ENCODE measurements at places on chromosomes 11 and 22.
A peak's percentile ranks its signal among the peaks of the same experiment; 100 is the strongest.

- no peak for DNase-seq
These were observed 8.6 kb downstream of the KCNQ1 start for GRCh38 chr11:2453436-2453835.

DNA sequence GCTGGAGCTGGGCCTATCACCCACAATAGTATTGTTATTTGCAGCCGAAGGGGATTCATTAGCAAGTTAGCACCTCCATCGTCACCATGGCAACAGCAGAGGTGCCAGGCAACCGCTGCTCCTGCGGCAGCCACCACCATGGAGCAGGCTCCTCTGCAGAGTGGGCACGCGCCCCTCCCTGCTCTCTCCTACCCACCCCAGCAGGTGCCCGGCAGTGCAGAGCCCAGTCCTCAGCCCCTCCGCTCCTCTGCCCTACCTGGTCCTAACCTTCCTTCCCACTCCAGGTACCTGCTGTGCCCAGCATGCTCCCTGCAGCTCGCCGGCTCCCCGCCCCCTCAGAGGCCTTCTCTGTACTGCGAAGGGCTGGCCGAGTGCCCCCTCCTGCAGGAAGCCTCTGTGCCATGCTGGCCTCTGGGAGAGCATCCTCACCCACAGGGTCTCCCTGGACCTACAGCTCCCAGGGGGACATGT, 3.6 kb downstream of the DUSP8 start:
- DNase-seq: no peak

- no peak for DNase-seq
These were observed 14.7 kb downstream of the LAYN start for GRCh38 chr11:111555255-111555654.

GRCh38 chr11:74001822-74002286, 7.0 kb downstream of the UCP3 start:
- DNase-seq: no peak

GRCh38 chr11:2794968-2795322, 90.6 kb downstream of the CDKN1C start:
- DNase-seq: no peak

- DNase-seq: no peak
These were observed 32.4 kb upstream of the ETS1 start for GRCh38 chr11:128619540-128620308.

- no peak for DNase-seq
These were observed 35.9 kb downstream of the ZNF215 start for GRCh38 chr11:6962141-6962540.

- DNase-seq: no peak
These were observed 76.6 kb downstream of the WT1 start for GRCh38 chr11:32358729-32359128.

DNA sequence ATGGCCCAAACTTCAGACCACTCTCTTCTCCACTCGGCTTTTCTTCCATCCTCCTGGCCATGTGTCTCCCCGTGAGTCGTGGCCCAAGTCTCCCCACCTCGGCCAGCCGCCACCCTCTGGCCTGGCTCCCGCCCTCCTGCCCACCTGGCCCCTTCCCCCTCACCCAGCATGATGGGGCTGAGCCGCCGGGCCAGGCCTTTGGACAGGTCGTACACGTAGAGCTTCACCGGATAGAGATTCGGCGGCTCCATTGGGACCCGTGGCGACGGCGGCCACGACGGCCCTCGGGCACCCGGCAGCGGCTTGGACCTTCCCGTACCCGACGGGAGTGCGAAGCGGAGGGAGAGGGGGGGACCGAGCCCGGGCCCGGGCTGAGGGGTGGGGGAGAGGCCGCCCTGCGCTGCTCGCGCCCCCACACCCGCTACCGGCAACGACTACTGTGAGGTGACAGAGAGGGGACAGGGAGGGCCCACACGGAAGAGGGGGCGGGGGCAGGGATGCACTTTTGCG, at the start of gene DESI1:
Gene DESI1 (minus strand): TSS at position 455 of the 510 bp plus-strand sequence. CDS start 204 bp downstream, at position 251.
- DNase-seq: no peak

- DNase-seq: no peak
These were observed 20.3 kb downstream of the CCDC83 start for GRCh38 chr11:85875505-85875904.

GRCh38 chr11:19258641-19259230, 18.0 kb upstream of the E2F8 start:
- DNase-seq: no peak

- no peak for DNase-seq
These were observed 9.5 kb downstream of the GNB1L start for GRCh38 chr22:19845054-19845722.

- DNase-seq: no peak
These were observed 157.5 kb downstream of the ST3GAL4 start for GRCh38 chr11:126512741-126513715.

GRCh38 chr11:65419772-65420481, 2.7 kb upstream of the NEAT1 start:
- DNase-seq: peak; percentile 70

DNA sequence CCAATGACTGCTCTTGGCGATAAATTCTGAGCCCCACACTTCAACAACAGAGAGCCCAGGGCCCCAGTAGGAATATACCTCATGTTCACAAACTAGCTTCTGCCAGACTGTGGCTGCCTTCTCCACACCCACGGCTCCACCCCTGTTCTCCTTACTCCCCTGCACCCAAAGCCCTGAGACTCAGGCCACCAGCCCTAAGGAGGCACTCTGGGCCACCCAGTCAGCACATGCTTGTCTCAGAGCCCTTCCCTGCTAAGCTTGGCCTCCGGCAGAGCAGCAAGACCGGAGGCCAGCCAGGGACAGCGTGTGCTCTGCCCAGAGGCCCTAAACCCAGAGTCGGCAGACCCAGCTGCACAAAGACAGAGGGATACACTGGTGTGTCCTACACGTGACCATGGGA, 27.9 kb downstream of the SPATA19 start:
- no peak for DNase-seq

- no peak for DNase-seq
These were observed 195.0 kb upstream of the NECTIN1 start for GRCh38 chr11:119924017-119924416.

- DNase-seq: no peak
These were observed 68.5 kb upstream of the PITPNB start for GRCh38 chr22:27987557-27987956.

DNA sequence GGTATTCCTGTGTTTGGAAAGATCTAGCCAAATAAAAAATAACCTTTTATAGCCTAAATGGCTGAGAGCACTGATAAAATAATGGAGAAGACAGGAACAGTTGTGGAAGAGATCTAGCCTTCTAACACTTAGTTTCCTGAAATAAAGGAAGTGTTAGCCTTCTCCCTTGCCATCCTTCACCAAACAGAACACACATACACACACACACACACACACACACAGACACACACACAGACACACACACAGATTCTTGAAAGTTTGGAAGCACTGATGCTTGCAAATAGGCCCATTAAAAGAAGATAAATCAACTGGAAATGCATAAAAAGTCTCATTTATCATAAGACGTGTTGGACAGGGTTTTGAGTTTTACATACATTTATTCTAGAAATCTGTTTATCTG, 37.5 kb downstream of the KIRREL3 start:
- no peak for DNase-seq

GRCh38 chr11:95058621-95059020, 8.1 kb upstream of the SRSF8 start:
- no peak for DNase-seq

DNA sequence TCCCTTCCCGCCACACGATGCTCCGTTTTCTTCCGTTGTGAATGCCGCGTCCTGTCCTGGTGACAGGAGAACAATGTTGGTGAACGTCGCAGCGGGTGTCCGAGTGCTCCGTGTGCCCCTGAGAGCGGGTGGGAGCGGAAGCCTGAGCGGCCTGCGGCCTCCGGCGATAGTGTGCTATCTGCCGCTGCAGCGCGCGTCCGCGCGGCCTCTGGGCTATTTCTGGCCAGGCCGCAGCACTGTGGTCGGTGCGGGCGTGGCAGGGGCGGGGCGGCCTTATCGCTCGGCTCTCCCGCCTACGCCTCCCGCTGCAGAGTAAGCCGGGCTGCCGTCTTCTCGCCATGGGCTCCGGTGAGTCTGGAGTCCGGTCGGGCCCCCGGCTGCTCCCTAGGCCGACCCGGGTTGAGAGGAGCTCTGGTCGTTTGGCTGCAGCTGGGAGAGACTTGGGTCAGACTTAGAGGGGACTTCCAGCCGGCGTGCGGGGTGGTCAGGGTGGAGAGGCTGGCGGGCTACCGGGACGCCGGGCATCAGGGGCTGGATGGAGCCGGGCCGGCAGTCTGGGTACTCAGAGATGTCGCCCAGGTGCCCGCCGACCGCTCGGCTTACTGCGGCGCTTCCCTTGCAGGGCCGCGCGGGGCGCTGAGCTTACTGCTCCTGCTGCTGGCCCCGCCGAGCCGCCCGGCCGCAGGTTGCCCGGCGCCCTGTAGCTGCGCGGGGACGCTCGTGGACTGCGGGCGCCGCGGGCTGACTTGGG, at the start of gene GP1BB:
Gene GP1BB (plus strand): TSS at position 308 of the 751 bp plus-strand sequence. CDS start 31 bp downstream, at position 339.
- DNase-seq: peak; percentile 34

DNA sequence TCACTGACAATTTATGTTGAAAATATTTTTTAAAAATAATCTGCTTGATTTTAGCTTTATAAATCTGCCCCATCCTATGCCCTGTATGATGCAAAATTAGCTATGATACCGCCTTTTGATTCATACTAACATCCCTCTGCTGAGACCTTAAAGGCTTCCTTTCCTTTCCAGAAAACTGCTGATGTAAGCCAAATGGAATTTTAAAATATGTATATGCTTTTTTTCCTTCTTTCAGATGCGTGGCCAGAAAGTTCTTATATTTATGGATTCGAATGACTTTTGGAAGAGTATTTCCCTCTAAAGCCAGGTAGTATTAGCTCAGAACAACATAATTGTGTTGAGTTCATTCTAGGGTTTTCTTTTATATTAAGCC, 34.5 kb downstream of the SFI1 start:
- no peak for DNase-seq

DNA sequence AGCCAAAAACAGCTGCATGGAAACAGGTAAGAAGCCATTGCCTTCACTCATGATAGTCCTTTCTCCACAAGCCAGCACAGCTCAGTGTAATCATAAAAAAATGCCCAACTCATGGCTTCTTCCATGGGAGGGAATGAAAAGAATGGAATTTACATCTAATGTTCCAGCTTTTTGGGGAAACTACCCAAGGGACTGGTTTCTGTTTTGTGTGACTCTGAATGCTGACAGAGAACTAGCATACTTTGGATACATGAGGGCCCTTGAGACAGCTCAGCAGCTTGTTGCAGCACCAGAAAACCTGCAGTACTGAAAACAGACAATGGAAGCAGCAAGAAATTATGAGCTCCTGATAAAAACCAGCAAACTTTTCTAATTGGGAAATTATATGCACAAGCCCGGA, 24.2 kb upstream of the HORMAD2 start:
- no peak for DNase-seq

- no peak for DNase-seq
These were observed 206.5 kb upstream of the PDGFD start for GRCh38 chr11:104370478-104370877.

- no peak for DNase-seq
These were observed 12.4 kb upstream of the MAPK11 start for GRCh38 chr22:50282361-50283155.

- no peak for DNase-seq
These were observed 132.7 kb downstream of the DBX1 start for GRCh38 chr11:20027556-20028013.

- DNase-seq: no peak
These were observed 23.5 kb downstream of the FZD4 start for GRCh38 chr11:86931548-86932258.

DNA sequence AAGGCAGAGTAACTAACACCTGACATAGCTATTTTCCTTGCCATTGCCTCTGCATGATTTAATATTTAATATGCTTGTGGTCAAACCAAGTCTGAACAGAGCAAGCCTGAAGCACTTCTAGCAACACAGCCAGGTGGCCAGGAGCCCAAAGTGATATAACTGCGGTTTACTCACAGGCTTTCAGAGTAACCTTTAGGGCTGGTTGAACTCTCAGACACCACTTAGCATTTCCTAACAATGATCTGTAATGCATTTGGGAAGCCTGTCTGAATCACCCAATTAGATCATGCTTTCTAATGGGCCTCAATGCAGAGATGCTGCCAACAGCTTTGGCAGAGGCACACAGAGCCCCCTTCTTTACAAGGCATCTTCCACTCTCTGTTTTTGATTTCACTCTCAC, 96.1 kb downstream of the FDX1 start:
- DNase-seq: no peak

GRCh38 chr11:62923601-62924411, 2.6 kb upstream of the CHRM1 start:
- DNase-seq: no peak

- no peak for DNase-seq
These were observed 83.2 kb downstream of the ST3GAL4 start for GRCh38 chr11:126438691-126439090.

GRCh38 chr22:20586403-20586745, 79.0 kb downstream of the MED15 start:
- no peak for DNase-seq

GRCh38 chr11:46335890-46336562, 11.2 kb upstream of the DGKZ start:
- no peak for DNase-seq

GRCh38 chr11:102046841-102047240, 396 bp upstream of the CFAP300 start:
- no peak for DNase-seq

DNA sequence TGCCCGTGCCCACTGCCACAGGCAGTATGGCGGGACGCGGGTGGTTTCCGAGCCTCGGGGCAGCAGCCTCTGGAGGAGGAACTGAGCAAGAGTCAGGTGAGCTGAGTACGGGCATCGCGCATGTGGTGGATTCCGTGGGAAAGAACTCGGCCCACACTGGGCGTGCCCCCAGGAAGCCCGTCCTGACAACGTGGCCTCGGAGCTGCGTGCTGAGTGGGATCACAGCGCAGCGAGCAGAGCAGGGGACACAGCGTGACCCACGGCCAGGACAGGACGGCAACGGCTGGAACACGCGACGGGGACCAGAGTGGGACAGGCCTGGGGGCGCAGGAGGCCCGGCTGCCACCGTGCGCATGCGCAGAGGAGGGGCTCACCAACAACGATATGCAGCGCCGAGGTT, 36.8 kb downstream of the CERK start:
- no peak for DNase-seq

GRCh38 chr22:44648821-44649565, 53.0 kb upstream of the PRR5 start:
- no peak for DNase-seq

- DNase-seq: no peak
These were observed 30.1 kb upstream of the FADD start for GRCh38 chr11:70173018-70173417.

DNA sequence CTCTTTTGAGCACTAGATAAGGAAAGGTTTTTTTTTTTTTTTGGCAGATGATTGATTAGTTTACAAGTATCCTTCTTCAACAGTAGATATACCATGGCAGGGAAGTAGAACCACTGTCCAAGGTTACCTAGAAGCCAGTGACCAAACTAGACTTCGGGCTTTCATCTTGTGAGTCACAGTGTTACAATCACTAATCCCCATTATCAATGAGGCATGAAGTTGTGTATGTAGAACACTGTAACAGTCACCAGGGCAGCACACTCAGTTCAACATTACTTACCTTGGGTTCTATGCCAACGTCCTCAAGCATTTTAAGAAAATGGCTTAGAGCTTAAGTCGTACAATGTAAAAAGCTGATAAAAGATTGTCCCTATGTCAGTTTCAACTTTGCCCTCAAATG, 430.9 kb downstream of the ETS1 start:
- DNase-seq: no peak

Data from activated naive CD4-positive, alpha-beta T cell treated with Interleukin-2 at 50 U/mL for 16 hours (primary cell).